ENCODE measurements at places on chromosomes 3 and 15.

GRCh38 chr3:147391781-147392624 is 14.3 kb downstream of the ZIC4 start:
- DNase-seq = peak; percentile 14

DNA sequence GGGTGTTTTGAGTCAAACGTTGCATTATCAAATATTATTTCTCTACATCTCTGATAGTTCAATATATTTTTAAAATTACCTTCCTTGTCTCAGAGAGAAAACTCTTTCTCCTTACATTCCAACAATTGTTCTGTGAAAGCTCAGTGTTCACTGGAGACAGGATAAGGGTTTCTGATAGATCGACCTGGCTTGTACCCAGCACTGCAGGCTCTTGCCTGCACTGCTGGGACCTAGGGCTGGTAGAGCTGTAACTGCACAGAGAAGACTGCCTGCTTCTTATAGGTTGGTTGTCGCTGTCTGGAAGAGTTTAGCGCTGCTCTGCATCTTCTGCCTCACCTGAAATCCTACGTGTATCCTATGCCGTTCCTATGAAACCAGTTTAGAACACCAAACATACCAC is 249.9 kb upstream of the LRTM1 start:
- no peak for DNase-seq

GRCh38 chr3:170360916-170361315 is 3.4 kb downstream of the SKIL start:
- no peak for DNase-seq

DNA sequence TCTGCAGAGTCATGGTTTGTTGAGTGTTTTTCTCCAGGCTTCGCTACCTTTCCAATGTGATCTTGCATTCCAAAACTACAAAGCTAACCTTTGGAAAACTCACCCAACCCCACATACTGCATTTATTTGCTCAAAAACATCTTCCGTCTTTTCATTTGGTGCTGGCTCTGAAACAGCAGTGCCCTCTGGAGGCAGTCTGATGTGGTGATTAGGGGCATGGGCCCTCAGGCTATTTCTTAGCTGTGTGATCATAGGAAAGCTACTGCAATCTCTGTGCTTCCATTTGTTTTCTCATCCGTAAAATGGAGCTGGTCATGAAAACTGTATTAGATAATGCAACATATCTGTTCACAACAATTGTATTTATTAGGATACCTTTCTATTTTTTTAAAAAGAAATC is 47.0 kb downstream of the MTHFS start:
- DNase-seq = peak; percentile 29

GRCh38 chr3:10582733-10583132 is 77.3 kb upstream of the ATP2B2 start:
- no peak for DNase-seq

- no peak for DNase-seq
Measured at GRCh38 chr3:10917176-10917575, 75.4 kb upstream of the SLC6A1 start.

- DNase-seq = no peak
Measured at GRCh38 chr15:25785641-25786025, 77.5 kb downstream of the ATP10A start.

GRCh38 chr15:59160880-59161593 is 45.6 kb upstream of the LDHAL6B start:
- DNase-seq = no peak

GRCh38 chr3:40258555-40258954 is 51.0 kb upstream of the EIF1B start:
- peak; percentile 30 for DNase-seq

DNA sequence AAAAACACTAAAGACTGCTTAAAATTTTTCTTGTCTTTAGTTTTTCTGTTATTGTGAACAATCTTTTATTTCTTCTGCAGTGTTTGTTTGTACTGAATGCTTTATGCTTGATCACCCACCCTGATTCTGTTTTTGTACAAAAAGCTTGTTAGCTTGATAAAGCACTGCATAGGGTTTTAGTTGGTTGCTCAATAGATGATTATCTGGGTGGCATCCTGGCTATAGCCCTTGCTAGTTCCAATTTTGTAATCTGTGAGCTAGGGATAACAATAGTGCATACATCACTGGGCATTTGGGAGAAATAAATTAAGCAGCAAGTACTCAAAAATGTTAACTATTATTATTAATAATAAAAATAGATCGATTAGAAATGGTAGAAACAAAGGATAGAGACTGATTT is 102.3 kb downstream of the ZPLD1 start:
- DNase-seq = no peak

DNA sequence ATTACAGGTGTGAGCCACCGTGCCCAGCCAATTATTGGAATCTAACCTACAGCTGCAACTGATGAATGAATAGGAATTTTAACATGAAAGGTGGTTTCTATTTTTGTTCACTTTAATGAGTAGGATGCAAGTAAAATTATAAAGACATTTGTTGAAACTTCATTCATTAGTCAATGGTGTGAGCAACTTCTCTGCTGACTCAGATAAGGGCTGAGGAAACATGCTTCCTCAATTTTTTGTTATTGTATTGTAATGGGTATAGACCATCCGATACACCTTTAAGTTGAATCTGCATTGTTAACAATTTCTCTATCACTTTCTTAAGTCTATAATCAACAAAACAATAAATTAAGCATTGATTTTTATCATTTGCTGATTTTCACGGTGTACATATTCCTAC is 127.8 kb downstream of the STAG1 start:
- no peak for DNase-seq

DNA sequence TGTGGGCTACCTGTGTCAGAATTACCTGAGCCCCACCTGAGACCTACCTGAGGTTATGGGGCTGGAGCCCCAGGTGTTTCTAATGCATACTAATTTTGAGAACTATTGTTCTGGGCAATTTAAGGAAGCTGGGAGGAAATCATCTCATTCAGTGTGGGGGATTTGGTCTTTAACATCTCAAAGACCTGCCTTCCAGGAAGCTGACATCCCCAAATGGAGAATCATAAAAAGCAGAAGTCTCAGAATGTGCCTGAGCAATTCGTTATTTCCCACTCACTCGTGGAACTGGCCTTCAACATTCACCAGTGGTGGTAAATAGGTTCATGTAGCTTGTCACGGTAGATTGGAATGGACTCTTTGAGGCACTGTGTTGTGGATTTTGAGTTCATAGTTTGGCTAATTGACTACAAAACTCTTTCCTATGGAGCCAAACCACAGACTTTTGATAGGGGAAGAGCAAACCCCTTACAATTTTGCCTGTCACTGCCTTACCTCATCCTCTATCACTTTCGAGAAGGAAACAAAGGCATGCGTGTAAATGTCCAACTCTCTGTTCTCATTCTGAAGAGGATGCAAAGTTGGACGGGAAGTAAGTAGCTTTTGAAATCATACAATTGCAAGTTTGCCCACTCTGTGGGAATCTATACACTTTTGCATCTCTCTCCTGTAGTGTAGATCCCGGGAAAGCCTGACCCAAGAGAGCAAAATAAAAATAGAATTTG is 521.0 kb upstream of the MDFIC2 start:
- DNase-seq = no peak

DNA sequence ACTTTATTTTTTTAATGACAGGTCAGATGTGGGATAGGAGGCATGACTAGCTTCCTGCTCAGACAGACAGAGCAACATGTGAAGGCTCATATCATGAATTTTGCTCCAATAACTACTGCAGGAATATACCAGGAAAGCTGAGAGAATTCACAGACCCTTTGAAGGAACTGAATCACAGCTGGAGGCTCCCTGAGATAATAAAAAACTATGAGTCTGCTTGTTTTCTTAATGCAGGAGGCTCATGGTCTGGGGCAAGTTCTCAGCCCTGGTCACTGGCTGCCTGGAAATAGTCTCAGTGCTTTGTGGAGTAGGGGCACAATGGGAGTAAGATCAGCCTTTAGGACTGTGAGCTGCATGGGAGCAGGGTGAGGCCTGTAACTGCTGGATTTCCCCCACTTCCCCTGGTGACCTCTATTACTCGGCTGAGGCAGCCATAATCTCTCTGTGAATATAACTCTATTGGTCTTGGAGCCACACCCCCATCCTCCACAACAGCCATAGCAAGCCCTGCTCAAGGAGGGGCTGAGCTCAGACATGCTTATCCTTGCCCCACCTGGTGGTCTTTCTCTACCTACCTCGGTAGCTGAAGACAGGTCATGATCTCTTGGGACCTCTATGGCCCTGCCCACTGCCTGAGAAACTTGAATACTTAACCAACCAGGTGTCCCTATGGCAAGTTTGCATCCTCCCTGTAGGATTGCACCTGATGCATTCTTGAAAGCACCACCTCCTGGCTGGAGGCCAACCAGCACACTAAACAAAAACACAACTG is 281.6 kb upstream of the TMCO5A start:
- DNase-seq = no peak
